ENCODE measurements at places on chromosomes 2 and 18.

- H3K27me3 ChIP-seq: no peaks in the 10 kb centered on the region
- H3K4me1 ChIP-seq: no peaks in the 10 kb centered on the region
- H3K4me3 ChIP-seq: no peak overlapping the region
- DNase-seq: no peak
Observed at GRCh38 chr2:125167152-125167551, 1142.1 kb downstream of the CNTNAP5 start.

DNA sequence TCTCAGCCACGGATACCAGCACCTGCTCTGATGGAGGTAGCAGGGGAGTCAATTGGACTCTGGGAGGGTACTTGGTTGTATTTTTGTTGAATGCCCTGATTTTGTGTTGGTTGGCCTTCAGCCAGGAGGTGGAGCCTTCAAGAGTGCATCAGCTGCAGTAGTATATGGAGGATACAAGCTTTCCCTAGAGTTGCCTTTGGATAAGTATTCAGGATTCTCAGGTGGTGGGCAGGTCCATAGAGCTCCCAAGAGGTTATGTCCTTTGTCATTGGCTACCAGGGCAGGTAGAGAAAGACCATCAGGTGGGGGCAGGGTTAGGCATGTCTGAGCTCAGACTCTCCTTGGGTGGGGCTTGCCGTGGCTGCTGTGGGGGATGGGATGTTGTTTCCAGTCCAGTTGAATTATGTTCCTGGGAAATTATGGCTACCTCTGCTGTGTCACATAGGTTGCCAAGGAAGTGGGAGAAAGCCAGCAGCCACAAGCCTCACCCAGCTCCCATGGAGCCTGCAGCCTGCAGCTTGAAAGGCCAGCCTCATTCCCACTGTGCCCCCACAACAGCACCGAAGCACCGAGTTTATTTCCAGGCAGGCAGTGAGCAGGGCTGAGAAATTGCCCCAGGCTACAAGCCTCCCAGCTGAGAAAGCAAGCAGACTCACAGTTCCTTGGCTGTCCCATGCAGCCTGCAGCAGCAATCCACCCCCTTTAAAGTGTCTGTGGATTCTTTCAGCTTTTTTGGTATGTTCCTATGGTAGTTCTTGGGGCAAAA lies 38.6 kb upstream of the CHST9 start:
- no peaks in the 10 kb centered on the region for H3K27me3 ChIP-seq
- H3K4me3 ChIP-seq: peak overlapping the region; percentile 15
- no peaks in the 10 kb centered on the region for H3K4me1 ChIP-seq

DNA sequence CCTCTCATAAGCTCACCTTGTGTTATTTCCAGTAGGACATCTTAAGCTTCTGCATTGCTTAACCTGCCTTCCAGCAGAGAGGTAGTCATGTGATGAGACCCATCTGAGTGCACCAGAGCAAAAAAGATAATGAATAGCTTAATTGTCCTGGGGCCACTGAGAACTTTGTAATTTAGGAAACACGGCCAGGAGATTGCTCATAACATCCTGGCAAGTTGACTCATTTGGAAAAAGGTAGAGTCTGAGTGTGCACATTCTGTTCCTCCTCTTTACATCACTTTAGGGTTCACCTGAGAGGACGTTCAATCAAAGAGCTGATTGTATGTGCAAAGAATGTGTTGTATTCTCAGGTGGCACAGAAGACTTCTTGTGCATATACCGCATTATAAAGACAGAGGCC lies 830.2 kb upstream of the SOX11 start:
- no peaks in the 10 kb centered on the region for H3K27me3 ChIP-seq
- H3K4me1 ChIP-seq: no peaks in the 10 kb centered on the region
- no peaks in the 10 kb centered on the region for H3K36me3 ChIP-seq
- no peak overlapping the region for H3K27ac ChIP-seq
- DNase-seq: no peak
- no peak overlapping the region for H3K4me3 ChIP-seq

- H3K27ac ChIP-seq: no peak overlapping the region
- H3K36me3 ChIP-seq: no peaks in the 10 kb centered on the region
- no peak for DNase-seq
- no peak overlapping the region for H3K4me3 ChIP-seq
- no peaks in the 10 kb centered on the region for H3K27me3 ChIP-seq
Observed at GRCh38 chr2:5502385-5502784, 189.8 kb upstream of the SOX11 start.
